Ovary (tissue), 10 donors: ENCODE measurements at places on chromosomes 13 and 19.

GRCh38 chr13:34620074-34620850 is 321.8 kb upstream of the NBEA start:
- no peak for DNase-seq

DNA sequence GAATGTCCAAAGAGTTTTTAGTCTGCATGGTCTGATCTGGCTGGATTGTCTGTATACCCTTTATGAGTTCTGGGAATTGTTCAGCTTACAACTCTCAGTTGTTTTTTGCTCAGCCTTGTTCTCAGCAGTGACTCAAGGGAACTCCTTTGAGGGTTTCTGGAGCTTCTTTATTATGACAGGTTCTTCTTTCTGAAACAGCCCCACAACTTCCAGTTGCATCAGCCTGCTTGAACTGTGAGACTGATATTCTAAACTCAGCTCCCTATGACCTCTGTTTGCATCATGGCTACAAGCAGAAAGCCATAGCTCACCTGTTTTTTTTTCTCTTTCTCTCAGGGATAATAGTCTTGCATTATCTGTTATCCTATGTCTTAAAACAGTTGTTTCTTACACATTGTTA is 85.0 kb downstream of the TDRD3 start:
- DNase-seq: no peak

GRCh38 chr19:3547767-3548282 is 8.9 kb downstream of the TEKTIP1 start:
- DNase-seq: no peak

- no peak for DNase-seq
Measured at GRCh38 chr13:98537740-98538139, 39.2 kb downstream of the STK24 start.

DNA sequence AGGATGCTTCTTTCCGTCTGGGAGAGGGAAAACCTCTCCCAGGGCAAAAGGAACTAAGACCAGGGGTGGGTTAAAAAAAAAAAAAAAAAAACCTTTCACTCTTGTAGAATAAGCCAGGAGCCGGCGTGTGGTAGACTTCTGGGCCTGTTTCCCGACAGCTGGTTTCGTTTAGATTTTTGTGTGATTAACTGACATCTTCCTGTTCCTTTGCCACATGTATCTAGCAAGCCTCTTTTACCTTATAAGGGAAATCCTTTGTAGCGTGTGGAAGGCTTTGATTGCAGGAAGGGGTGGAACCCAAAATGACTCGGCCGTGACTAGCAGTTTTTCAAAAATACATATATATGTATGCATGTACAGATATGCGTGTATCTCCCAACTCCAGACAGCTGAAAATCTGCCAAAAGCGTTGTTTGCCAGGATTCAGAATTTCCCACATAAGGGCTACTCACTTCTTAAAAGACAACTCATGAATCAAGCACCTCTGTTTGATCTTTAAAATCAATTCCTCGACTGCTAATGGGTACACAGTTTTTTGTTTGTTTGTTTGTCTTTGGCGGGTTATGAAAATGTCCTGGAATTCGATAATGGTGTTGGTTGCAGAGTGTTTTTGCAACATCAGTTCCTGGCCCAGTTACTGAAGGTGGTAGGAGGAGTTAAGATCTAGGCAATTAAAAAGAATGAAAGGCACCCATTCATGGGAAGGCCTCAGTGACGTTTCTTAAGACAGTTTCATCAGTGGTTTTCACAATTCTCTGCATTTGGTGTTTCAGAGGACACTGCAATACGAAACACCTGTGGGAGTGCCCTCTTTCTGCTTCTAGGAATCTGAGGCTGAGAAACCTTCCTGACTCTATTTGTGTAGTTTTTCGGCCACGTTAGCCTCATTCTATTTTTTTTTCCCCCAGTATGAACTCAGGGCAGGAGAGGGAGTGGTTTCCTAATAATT is 2.7 kb downstream of the TPM4 start:
- DNase-seq: peak; percentile 82

DNA sequence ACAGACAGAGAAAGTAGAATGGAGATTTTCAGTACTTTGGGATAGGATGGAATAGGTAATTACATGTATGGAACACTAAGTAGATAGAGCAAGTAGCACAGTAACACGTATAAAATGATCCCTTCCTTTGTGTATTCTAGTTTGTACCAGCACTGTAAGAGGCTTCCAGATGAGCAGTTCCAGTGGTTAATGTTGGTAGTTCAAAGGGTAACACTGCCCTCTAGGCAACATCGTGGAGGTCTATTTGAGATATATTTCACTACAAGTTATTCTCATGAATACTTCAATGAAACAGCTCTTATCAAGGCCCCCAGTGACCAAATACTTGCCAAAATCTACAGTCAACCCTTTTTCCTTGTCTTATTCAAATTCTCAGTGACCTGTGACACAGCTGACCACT is 13.5 kb upstream of the ZNF563 start:
- no peak for DNase-seq

- no peak for DNase-seq
Measured at GRCh38 chr13:58379221-58379620, 747.7 kb downstream of the PCDH17 start.

DNA sequence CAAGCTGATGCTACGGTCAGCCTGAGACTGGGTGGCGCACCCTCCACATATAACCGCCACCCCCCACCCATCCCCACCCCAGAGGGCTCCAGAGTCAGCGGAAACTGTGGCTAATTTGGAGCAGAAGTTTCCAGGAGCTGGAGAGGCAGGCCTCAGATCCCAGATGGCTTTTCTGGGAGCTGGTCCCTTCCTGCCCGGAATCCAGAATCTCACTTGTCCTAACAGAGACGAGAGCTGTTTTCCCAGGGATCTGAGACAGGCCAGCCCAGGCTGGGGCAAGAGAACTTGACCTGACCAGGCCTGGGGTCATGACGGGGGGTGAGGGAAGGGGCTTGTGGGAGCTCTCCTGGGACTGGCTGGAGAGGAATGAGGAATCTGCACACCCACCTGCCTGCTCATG is 6.5 kb downstream of the EPHX3 start:
- DNase-seq: no peak

GRCh38 chr13:43014162-43014561 is 9.2 kb upstream of the DNAJC15 start:
- no peak for DNase-seq

DNA sequence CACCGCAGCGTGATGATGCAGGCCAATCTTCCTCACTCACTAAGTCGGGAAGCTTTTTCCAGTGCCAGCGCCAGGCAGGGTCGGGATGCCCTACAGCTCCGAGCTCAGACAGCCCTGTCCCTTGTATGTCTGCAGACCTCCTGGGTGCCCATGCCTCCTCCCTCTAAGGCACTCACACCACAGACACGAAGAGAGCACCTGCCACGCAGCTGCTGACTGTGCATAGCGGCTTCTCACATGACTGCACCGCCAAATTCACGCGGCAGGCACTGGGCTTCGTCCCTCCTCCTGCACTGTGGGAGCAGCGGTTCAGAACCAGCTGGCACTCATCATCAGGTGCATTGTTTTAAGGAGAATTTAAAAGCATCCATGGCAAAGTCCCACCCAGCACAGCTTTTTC is 88.1 kb downstream of the SLC7A1 start:
- DNase-seq: no peak

DNA sequence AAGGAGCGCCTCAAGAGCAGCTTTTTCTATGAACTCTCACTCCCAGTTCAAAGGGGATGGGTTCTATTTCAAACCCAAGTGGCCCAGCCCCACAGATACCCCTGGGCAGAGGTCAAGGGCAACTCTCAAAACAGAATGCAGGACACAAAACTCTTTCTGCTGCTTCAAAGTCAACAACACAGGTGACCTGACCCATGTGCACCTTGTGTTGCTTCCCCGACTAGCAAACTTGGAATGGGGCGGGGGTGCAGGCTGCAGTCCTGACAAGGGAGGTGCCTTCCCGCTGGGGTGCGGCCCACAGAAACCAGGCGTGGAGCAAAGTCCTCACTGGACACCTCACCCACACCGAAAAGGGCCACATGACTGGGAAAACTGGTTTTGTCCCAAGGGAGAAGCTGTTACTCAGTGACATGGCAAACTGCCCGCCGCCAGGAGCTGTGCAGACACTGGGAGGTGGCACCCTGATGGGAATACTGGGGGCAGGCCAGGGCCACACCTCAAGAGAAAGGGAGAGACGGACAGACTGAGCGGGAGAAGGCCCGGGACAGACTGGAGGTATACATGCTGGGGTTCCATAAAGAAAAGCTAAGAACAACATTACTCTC is 17.4 kb downstream of the ZC3H4 start:
- peak; percentile 26 for DNase-seq

GRCh38 chr13:66128201-66128600 is 1101.9 kb downstream of the PCDH9 start:
- DNase-seq: no peak

- no peak for DNase-seq
Measured at GRCh38 chr13:47215736-47216135, 318.9 kb upstream of the HTR2A start.

DNA sequence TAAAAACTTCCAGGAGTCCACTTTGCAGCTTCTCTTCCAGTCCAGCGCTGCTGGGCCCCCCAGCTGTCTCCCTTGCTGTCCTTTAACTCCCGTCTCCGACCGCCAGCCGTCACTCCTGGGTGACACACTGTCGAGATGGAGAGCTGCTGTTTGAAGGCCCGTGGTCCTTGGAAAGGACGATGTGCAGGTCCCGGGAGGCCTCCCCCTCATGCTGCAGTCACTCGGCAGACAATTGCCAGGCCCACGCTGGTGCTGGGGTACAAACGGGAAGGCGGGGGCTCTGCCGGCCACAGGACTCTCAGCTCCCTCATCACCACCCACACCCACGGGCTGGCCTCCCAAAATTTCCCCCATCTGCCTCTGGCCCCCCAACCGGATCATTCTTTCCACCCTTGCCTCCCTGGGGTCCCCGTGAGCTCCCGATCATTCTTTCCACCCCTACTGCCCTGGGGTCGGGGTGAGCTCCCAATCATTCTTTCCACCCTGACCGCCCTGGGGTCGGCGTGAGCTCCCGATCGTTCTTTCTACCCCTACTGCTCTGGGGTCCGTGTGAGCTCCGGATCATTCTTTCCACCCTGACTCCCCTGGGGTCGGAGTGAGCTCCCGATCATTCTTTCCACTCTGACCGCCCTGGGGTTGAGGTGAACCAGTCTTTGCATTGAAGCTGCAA is 16.0 kb upstream of the ZNF554 start:
- DNase-seq: no peak

GRCh38 chr19:29881386-29881785 is 60.7 kb upstream of the URI1 start:
- DNase-seq: no peak

DNA sequence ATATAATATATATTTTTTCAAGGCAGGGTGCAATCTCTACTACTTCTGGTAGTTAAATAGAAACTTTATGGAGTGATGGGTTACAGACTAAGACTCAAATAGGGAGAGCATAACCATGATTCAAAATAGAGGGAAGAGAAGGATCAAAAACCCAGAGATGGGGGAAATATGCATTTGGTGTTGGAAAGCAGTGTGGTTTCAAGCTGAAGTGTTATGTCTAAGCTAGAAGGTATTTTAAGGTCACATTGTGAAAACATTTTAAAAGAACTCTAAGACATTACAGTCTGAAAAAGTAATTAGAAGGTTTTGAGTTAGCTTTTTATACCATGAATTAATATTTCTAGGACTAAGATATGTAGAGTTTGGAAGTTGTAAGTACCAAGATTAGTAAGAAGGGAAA is 2741.4 kb downstream of the PCDH9 start:
- no peak for DNase-seq

GRCh38 chr19:52603558-52604207 is 33.6 kb downstream of the ZNF701 start:
- no peak for DNase-seq

DNA sequence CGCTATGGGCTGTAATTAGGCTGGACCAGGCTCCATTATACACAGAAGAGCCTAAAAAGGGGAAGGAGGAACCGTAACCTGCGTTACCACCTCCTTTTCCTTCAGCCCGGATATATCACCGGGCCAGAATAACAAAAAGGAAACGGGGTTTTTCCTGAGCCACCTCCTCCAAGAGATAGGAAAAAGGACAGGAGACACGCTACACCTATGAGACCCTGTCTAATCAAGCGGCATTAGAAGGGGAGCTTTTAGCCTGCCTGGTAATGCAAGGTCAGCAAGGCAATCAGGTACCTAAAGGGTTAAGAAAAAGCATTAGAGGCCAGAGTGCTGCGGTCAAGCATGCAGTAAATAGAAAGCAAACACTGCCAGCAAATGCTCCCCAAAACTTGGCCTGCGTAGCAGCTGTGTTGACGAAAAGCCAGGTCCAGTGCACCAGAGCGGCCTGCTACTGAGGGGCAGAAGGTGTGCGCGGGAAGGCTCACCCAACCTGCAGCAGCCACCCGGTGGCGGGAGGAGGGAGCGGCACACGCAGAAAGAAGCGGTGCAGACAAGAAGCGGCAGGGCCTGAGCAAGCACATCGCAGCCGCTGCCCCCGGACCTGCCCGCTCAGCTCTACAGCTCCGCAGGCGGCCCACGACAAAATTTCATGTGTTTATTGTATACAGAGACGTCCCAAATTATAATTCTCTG is 1466.1 kb downstream of the UQCRFS1 start:
- DNase-seq: peak; percentile 26
